Stimulated activated CD4-positive, alpha-beta T cell treated with anti-CD3 and anti-CD28 coated beads, Interleukin-1b, Interleukin-23, amount 100 ng/mL, for 48 hours (primary cell): ENCODE measurements at places on chromosomes 12 and 14.

DNA sequence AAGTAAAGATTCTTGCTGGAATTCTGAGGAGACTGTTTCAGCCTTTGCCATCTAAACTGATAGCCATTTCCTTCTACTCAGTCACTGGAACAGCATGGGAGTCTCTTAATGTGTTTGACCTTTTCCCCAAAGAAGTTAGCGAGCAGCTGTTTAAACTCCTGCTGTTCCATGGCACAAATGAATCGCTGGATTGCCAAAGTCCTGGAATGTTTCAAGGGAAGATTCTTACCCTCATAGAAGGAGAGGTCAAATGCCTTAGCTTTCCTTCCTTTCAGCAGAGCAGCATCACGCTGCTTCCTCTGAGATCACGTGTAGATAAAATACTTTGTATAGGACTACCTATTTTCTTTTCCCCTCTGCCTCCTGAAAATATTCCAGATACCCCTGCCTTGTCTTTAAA, 10.5 kb upstream of the NR2C1 start:
- DNase-seq, result no peak

DNA sequence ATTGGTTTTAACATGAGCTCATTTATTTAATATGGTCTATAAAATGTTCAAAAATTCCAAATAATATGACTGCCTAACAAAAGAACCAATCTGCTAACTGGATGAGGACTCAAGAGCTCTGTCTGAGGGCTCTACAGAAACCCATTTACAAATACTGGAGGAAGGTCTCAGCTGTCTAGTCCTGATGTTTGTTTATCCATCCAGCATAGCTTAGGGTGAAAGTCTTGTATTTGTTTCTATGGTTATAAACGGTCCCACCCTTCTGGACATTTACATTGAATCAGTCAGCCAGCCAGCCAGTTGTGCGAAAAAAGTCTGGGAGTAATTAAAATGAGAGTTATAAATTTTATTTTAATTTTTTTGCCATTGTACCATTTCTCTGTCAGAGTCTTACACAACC, 220.7 kb downstream of the BMP4 start:
- no peak for DNase-seq

GRCh38 chr14:50353126-50353525, 41.0 kb downstream of the DMAC2L start:
- DNase-seq, result no peak

DNA sequence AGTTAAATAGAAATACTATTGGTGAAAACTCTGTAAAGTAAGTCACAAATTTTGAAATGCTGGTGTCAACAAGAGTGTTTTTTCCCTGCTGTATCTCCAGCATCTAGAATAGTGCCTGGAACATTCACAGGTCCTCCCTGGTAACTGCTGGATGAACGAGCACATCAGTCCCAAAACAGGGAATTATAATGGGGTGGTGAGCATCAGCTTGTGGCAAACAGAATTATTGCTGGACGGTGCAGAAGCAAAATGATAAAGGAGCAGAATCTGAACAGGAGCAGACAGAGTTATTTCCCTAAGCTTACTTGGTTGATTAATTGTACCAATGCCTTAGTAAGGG, 129.9 kb downstream of the GRIP1 start:
- DNase-seq, result no peak

- DNase-seq, result no peak
Observed at GRCh38 chr14:104378698-104379113, 200.9 kb upstream of the C14orf180 start.

DNA sequence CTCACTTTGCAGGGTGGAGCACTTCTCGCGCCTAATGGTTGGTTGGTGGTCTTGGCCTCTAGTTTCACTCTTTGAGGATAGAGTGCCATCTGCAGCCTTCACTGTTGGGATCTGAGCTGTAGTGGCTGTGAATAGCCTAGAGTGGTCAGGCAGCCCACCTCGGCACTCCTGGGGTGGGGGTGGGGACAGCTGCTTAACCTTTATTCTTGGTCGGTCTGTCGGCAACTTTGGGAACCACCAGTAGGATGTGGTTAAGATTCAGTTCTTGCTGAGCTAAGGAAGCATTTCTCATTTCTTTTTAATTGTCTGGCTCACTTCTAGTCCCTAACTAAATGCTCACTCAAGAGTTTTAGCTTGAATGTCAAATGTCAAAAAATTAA, 21.1 kb downstream of the TMBIM6 start:
- DNase-seq, result no peak

DNA sequence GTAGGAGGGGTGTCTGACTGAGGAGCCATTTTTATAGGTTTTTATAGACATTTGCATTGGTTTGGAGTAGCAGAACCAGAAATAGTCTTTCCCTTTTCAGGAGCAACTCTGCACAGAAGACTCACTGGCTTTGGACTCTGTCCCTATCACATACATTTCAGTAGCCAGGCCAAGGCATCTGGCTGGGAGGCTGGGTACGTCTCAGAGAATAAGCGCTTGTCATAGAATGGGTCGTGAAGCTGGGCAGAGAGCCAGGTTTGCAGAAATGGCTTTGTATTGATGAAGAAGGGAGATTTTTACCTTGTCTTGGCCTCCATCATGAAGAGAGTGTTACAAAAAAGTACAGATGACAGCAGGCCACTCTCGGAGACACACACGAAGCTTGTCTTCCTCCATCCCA, 98.6 kb downstream of the CACNA1C start:
- DNase-seq, result no peak

- DNase-seq, result no peak
Observed at GRCh38 chr12:112599871-112600270, 181.1 kb downstream of the PTPN11 start.

GRCh38 chr14:51547260-51547659, 104.5 kb upstream of the FRMD6 start:
- no peak for DNase-seq

GRCh38 chr12:26631846-26632245, 201.1 kb downstream of the ITPR2 start:
- DNase-seq, result no peak

DNA sequence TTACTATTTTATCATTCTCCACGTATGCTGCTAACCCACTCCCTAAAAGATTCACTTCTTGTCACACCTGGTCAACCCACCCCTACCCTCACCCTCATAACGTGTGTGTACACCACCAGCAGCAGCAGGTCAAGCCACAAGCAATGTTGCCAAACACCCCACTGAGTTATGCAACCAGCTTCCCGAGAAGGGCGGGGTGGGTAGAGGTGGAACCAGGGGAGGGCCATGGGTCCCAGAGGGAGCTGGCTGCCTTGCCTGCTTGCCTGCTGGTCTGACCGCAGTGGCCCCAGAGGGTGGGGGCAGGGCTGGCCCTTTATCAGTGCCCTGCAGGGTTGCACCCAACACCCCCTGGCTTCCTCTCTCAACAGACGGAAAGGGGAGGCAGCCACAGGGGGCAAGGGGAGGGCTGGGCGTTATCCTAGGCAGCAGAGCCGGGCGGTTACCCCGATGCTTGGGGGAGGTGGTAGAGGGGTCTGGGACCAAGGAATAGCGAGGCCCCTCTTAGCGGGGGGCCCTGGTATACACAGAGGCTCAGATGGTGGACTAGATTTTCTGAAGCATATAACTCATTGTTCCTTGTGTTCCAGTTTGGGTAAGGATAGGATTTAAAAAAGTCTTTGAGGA, 3.5 kb upstream of the NFE2 start:
- DNase-seq, result no peak

GRCh38 chr12:175250-175649, 38.7 kb downstream of the SLC6A12 start:
- no peak for DNase-seq

DNA sequence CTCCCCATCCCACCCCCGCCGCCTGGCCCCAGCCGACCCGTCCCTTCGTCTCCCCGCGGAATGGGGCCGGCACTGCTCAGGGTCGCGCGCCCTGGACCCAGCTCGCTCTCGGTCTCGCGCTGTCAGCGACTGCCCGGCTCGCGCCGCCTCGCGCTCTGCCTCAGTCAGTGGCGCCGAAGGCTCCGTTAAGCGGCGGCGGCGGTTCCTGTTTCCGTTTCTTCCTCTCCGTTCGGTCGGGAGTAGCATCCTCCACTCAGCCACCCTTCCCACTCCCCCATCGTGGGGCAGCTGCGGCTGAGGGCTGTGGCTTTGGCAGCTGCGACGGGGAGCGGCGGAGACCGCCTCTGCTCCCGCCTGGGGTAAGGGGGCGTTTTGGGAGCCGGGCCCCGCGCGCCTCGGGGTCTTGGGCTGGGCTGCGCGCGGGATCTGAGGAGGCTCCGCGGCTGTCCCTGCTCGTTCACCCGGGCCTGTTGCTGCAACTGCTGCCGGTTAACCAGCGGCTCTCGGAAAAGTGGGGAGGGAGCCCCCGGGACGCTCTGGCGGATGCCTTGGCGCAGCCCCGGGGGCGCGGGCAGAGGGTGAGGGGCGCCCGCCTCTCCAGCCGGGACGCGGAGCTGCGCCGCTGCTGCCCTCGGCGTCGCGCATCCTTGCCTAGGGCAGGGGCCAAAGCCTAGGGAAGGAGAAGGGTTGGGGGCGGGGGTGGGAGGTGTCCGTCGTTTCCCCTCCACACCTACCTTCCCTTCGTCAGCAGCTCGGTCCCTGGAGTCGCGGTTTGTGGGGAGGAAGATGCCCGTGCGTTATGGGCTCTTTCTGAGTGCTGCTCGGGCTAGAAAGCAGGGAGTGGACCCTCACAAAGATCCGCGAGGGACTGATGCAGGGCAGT, 567 bp downstream of the FUT8 start:
- peak; percentile 70 for DNase-seq

GRCh38 chr12:72974954-72975555, 702.9 kb downstream of the TRHDE start:
- no peak for DNase-seq

GRCh38 chr14:61602003-61602732, 93.1 kb upstream of the HIF1A start:
- no peak for DNase-seq

DNA sequence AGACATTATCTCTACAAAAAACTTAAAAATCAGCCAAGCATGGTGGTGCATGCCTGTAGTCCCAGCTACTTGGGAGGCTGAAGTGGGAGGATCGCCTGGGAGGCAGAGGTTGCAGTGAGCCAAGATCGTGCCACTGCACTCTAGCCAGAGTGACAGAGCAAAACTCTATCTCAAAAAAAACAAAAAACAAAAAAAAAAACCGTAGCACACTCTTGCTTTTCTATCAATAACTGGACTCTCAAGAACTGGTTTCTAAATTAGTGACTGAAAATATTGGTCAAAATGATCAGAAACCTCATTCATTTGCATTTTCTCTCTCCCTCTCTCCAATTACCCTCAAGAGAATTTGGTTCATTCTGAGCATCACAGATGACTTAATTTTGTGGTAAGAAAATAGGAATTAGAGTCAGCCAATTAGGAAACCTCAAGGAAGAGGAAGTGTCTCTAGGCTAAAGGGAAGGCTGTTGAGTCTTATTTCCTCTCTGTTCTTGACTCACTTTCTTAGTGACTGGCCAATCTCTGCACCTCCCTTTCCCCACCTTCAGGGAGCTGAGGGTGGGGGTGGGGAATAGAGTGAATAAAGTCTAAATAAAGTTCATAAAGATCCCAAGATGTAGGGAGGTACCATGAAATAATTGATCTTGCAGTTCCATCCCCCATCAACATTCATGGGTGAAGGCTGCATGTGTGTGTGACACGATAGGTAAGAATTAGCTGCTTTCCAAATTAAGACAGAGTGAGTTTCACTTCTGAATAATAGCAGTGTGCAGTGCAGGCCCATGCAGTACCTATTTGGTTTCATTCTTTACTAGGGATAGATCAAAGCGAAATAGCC, 6.8 kb upstream of the PSMA6 start:
- DNase-seq, result peak; percentile 31

- no peak for DNase-seq
Observed at GRCh38 chr14:93108105-93108504, 7.6 kb downstream of the ITPK1 start.

- no peak for DNase-seq
Observed at GRCh38 chr14:59313144-59313651, 124.7 kb downstream of the DAAM1 start.

GRCh38 chr14:77011245-77011644, 17.3 kb downstream of the IRF2BPL start:
- DNase-seq, result no peak

- no peak for DNase-seq
Observed at GRCh38 chr14:64918216-64918615, 4.0 kb downstream of the CHURC1 start.
